ENCODE measurements at places on chromosomes 13 and 19.

DNA sequence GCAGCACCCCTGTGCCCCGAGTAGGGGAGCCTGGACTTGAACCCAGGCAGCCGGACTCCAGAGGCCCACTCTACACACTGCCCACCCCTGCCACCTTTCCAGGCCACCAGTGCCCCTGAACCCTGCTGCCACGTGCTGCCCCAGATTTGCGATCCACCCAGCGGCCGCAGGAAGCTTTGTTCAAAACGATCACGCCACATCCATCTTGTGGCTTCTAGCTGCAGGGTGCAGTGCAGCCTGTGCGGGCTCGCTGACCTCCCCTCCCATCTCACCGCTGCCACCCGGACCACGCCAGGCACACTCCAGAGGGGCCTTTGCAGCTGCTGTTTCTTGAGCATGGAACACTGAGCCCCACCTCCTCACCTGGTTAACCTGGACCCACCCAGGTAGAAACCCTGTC lies 3.8 kb downstream of the RAVER1 start:
- no peak for DNase-seq

DNA sequence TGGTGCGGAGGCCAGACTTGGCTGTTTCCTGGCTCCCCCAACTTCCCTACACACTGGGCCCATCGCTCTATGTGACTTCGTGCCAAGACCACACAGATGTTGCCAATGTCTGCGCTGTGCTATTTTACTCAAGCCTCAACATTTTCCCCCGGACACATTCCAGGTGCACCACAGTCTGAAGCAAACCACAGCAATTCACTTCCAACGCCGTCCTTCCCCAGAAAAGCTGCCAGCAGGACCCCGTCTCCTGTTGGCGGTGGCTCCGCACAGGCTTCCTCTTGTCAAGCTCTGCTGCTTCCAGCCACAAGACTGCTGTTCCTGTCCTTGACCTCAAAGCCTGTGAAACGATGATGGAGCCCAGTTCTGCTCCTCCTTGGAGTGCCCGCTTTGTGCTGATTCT lies 100.7 kb downstream of the CRYL1 start:
- no peak for DNase-seq

GRCh38 chr13:111906306-111906705 lies 160.6 kb upstream of the SOX1 start:
- no peak for DNase-seq

GRCh38 chr13:97189928-97190327 lies 32.2 kb upstream of the MBNL2 start:
- DNase-seq: no peak

- DNase-seq: no peak
Observed at GRCh38 chr13:75425216-75426009, 56.6 kb downstream of the TBC1D4 start.

DNA sequence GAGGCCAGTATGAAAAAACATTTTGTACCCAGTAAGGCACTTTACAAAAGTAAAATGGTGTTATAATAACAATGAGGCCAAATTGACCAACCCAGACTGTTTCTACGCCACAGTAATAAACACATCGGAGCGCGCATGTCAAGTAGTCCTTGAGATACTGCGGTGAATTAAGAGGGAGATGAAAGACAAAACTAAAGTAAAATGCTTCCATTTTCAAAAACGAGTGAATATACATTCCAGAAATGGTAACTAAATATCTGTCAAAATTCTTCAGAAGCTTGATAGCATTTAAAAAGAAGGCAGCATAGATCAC lies 19.0 kb downstream of the N4BP2L1 start:
- no peak for DNase-seq

- DNase-seq: peak; percentile 93
Observed at GRCh38 chr19:57830071-57830602, at the start of gene ZNF587B. Gene ZNF587B, plus strand, starts transcription at chr19:57830299. Its CDS starts 230 bp downstream, at chr19:57830529.

DNA sequence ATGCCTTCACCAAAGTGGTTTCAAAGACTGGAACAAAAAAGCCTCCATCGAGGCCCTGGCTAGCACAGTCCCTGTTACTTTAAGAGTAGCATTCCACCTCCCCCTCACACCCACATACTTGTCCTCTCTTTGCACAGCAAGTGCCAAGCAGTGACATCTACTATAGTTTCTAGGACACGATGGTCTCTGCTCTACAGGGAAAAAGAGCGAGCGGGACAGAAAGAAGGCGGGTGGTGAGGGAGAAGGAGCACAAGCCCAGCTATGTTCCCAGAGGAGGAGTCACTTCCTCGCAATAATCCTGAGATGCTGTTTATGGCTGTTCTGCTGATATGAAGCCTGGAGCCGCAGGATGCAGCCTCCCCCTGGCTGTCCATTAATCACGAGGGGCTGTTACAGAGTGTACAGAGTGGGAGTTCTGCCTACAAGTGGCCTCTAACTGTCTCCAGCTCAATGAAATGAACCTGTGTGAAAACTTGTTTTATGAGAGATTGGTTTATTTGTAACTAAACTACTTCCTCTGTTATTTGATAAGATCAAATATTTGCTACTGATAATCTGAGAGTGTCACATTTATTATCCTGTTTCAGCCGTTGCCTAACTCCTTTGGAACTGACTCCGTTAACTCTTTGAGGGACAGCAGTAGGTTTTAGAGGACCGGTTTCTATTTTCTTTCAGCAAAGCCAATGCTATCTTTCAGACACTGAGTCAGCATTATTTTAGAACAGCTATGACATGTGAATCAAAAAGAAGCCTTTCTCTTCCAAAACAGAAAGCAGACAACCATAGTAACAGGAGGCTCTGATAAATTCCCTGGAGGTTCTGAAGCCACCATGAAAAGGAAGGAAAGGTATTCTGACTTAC lies 208.0 kb downstream of the SPRY2 start:
- peak; percentile 54 for DNase-seq

- DNase-seq: no peak
Observed at GRCh38 chr19:1790054-1790792, 21.9 kb downstream of the ATP8B3 start.

DNA sequence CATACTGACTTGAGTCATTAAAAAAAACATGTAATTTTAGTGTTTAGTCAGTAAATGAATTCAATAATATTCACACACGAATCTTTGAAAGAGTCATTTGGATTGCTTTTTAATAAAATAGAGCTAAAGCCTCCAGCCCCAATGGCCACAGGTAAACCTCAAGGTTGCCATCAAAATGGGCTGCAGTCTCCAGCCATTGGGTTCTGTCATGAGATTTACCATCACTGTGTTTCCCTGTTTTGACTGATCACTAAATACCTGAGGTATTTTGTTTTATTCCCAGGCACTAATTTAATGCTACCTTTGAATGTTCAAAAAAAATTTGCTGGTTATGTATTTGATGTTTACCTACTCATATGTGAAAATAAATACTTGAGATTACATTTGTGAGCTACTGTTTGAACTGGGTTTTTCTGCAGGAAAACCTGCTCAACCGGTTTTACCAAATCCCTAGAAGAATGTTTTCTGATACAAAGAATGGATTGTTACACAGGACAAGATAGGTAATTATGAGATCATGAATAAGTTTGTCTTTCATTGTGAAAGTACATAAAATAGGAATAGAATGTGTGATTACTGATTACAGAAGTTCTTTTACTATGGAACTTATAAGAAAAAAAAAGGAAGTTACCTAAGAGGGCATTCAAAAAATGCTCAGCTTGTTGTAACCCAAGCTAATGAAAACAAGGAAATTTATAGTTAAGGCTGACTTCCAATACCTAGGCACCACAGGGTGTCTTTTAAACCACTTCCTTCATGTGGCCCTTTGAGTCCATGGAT lies 391.3 kb downstream of the EFNB2 start:
- DNase-seq: no peak

DNA sequence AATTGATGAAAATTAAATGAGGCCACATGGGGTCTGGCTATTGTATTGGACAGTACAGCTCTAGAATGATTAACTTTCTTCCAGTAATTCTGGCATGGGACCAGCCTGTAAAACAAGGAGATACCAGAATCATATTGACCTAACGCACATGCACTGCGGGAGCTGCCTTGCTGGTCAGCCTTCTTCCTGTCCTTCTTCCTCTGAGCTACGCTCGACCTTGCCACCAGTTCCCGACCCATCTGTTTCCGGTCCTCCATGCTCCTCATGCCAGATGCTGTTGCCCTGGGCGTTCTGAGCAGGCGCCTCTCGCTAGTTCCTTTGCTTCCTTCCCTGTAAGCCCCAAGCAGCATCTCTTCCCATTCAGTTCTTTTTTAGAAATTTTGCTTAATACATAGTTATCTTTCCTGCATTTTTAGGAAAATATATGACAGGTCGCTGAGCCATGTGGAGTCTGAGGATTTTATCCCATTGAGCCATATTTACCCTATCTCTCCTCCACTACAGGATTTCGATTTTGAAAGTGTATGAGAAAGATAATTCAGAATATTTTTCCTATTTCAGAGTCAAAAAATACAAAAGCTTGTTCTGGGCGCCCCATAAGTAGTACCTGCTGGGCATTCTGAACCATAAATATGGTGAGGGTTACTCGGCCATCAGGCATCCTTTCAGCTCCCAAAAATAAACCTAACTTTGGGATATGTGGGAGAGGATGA lies 38.6 kb downstream of the TNFRSF19 start:
- no peak for DNase-seq

DNA sequence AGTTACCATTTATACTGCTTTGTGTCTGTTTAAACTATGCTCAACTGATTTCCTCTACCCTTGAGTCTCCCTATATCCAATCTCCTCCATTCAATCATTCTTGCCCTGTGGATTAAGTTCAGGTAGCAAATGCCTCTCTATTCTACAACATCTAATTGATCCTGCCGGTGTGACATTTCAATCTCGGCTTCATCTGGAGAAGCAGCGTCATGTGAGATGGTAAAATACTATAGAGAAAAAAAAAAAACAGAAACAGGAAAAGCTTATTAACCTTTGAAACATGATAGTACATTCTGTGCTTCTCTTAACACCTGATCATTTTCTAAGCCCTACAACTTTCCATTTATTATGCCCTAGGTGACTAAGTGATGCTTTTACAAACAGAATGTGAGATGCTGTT lies 89.4 kb downstream of the KCTD12 start:
- DNase-seq: no peak

DNA sequence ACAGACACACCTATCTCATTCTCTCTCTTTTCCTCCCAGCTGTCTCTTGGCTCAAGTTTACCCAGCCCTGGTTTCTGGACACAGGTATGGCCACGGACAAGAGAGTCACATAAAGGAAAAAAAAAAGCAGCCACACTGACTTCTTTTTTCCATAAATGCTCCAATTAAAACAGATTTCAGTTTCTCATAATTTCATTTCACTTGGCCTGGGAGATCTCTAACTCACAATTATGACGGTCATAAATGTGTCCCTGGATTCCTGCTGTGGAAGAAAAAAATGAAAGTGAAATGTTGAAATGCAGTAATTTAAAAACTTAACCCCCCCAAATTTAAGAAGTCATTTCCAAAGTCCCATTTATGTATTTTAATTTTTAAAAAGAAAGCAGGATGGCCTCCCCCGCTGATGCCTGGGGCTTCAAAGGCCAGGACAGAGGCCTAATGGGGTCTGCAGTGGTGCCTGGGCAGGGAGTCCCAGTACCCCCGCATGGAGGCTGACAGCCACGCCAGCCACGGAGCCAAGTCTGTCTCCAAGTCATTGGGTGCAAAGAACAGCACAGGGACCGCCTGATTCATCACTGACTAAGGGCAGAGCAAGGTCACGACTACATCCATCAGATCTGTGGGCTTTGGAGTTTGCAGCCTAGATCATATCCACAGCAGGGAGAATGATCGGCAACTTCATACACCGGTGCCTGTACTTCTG lies 79.7 kb downstream of the TSHZ3 start:
- no peak for DNase-seq

DNA sequence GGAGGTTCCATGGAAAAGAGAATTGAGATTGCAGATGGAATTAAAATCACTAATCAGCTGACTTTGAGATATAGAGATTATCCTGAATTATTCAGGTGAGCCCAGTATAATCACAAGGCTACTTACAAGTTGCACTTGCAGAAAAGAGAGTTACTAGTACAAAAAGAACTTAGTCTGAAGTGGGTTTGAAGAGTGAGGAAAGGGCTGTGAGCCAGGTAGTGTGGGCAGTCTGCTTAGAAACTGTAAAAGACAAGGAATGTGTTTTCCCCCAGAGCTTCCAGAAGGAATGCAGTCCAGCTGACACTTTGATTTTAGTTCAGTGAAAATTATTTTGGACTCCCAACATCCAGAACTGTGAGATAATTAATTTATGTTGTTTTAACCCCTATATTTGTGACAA lies 285.4 kb upstream of the GPC6 start:
- DNase-seq: no peak

- DNase-seq: no peak
Observed at GRCh38 chr13:36601186-36601585, 72.6 kb upstream of the SERTM1 start.

GRCh38 chr13:27446986-27447583 lies 3.3 kb downstream of the MTIF3 start:
- DNase-seq: no peak

DNA sequence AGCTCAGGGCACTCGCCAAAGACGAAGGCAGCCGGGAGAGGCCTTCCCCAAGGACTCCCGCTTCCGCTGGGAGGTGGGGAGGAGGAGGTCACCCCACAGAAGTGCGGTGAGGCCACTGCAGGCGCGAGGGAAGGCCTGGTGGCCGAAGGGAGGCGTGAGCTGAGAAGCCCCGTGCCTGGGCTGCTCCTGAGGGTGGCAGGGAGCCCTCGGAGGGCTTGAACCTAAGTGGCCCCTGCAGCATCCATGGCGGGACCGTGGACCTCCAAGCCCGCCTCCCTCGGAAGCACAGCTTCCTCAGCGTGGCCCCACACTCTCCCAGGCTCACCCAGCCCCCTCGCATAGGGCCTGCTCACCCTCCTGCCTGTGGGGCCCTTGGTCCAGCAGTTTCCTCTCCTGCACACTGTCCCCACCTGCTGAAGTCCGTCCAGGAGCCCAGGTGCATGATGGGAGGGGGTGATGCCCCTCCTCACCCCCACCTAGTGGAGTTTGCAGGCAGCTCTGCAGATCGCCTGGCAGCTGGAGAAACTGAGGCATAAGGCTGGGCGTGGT lies 25.9 kb downstream of the EFNA2 start:
- DNase-seq: no peak

GRCh38 chr13:65143920-65144319 lies 2086.2 kb downstream of the PCDH9 start:
- no peak for DNase-seq

DNA sequence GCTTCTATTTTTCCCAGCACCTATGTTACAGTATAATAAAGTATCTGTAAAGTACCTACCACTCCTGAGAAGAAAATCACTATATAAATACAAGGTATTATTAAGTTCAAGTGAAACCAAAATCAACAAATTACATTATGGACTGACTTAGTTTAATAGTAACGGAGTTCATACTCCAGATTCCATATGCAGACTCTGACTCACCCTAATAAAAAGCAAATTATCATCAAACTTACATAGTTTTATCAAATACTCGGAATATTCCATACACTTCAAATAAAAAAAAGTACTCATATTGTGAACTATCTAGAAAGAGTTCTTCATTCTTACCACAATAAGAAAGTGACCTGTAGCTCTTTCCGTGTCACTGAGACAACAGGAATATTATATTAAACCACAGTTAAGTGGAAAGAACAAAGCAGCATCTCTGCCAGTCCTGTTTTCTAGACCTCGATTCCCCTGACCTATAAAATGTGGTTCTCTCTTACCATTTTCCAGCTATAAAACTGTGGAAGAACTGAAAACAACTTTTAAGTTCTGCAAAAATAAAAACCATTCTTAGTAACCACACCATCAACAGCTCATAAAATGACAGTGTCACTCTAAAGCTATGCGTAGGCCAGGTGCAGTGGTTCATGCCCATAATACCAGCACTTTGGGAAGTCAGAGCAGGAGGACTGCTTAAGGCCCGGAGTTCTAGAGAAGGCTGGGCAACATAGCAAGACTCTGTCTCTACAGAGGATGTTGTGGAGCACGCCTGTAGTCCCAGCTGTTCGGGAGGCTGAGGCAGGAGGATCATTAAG lies 42.6 kb downstream of the USP12 start:
- DNase-seq: no peak

All from ecto neural progenitor cell (in vitro differentiated cells).